Dermis microvascular lymphatic vessel endothelial cell (primary cell): ENCODE measurements at places on chromosomes 16 and 17. TPM values are rescaled to one million over a fixed set of nuclear protein-coding genes. Genes with fewer than 3 reads are reported as not detected.

- no peak for DNase-seq
Measured at GRCh38 chr16:83136924-83137323, 510.2 kb downstream of the CDH13 start.

- DNase-seq: no peak
Measured at GRCh38 chr17:73759734-73760438, 115.6 kb upstream of the SDK2 start.

- DNase-seq: no peak
Measured at GRCh38 chr17:36705283-36705795, 104.0 kb downstream of the MRM1 start.

DNA sequence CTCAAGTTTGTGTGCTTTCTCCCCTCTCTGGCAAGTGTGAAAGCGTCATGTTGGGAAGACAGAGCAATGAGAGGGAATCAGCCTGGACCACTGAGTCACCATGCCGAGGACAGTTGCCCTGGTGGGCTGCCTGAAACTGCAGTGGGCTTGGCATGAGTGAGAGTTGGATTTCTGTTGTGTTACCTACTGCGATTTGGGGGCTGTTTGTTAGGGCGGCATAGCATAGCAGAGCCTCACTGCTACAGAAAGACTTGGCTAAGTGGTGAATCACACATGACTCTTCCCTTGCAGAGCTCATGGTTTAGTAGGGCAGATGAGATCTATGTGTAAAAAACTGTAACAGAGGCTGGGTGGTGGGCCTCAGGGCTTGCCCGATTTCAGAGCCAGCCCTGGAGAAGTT lies 324.6 kb downstream of the C16orf95 start:
- no peak for DNase-seq

DNA sequence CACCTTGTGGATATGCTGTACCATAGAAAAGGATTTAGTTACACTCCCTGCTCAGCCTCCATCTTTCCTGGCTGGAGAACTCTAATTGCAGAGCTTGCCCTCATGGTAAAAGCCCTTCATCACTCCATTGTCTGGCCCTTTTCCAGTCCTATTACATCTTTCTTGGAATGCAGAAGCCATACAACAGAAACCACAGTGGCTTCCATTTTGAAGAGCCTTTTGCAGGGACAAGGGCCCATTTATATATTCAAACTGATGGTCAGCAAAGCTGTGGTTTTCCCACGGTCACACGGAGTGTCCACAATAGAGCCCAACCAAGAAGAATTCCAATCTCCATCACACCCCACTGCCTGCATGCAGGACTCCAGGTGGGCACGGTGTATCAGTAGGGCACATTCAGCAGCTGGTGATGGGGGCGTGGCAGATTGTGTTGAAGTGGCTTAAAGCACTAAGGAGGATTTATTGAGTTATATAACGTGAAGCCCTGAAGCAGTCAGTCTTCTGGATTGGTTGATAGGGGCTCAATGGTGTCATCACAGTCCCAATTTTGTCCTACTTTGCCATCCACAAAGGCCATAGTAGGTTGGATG lies 20.3 kb downstream of the COPRS start:
- DNase-seq: no peak

DNA sequence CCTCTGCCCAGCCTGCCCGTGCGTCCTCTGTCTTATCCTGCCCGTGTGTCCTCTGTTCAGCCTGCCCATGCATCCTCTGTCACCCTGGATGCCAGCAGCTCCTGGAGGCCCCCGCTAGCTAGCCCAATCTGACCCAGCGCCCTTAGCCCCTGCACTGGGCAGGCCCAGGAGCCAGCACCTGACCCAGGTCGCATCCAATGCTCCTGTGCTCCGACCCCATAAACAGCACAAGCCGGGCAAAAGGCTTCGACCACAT lies 13.1 kb downstream of the CDH15 start:
- DNase-seq: no peak

DNA sequence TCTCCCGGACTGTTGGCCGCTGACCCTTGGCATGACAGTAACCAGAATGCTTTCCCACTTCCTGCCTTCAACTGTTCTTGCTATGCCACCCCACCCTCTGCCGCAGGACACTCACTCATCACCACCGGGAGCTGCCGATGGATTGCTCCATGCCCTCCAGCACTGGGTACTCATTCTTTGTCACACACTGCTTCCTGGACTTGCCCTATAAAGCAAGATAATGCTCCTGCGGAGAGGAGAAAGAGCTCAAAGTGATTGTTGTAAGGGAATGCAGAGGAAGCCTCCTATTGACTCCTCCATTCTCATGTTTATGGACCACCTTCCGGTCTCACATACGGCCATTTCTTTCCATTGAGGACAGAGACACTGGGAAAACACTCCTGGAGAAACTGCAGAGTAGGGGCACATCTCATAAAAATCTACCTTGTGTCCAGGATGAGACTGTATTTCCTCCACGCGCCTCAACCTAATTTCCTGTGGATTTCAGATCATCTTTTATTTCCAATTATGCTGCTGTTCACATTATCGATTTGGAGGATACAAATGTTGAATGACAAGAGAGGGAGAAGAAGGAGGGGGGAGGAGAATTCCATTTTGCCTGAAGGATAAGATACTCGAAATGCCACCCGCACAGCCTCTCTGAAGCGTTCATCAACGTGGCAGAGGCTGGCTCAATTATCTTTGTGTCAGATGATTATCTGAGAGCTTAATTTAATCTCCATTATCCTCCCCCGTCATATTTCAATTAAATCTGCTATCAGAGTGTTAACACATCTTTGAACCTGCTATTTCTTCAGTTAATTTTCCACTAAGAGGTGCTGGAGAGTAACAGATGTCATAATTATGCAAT lies 486.1 kb upstream of the SALL1 start:
- no peak for DNase-seq

DNA sequence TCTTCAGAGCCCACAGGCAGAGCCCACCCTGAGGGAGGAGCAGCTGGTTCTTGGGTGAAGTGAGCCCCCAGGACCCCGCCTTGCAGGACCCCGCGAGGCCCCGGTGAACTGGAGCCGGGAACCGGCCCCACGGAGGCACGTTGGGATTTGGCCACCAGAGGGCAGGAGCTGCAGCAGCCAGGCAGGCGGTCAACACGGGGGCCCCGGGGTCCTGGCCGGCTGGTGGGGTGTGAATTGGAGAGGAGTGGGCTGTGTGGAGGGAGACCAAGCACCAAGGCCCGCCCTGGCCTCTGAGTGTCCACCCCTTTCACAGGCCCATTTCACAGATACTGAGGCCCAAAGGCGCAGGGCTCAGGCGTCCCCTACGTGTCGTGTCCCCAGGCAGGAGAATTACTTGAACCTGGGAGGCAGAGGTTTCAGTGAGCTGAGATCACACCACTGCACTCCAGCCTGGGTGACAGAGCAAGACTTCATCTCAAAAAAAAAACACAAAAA lies 2.2 kb downstream of the DPEP1 start:
- no peak for DNase-seq

DNA sequence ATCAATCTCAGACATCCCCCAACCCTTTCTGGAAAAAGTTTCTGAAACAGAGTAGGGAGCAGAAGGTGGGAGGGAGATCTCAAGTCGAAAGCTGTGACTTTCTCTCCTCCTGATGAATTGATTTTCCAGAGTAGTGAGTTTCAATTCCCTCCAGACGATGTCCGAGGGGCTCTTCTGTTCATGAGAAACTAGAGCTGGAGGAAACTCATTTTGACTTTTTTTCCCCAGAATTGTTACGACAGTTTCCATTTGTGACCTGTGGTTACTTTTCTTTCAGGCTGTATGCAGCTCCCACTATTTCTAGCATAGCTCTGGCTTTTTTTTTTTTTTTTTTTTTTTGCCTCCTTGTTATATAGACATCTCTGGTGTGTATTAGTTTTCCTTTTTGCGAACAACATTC lies 422.1 kb upstream of the SALL1 start:
- no peak for DNase-seq

- no peak for DNase-seq
Measured at GRCh38 chr16:78666318-78666717, 566.9 kb downstream of the WWOX start.

DNA sequence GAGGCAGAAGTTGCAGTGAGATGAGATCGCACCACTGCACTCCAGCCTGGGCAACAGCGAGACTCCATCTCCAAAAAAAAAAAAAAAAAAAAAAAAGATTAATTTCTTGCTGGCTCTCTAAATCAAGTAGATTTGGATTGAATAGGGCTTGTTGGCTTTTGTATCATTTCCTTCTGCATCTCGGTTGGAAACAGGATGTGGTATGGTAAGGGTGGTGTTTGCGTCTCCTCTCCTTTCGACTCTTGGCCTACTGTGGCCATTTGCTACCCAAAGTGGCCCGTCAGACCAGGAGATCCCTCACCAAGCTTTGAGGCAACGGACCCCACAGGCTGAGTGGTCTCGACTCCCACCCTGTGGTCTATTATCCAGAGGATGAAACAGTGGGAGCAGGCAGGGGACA lies 168.0 kb upstream of the IRX3 start:
- no peak for DNase-seq

DNA sequence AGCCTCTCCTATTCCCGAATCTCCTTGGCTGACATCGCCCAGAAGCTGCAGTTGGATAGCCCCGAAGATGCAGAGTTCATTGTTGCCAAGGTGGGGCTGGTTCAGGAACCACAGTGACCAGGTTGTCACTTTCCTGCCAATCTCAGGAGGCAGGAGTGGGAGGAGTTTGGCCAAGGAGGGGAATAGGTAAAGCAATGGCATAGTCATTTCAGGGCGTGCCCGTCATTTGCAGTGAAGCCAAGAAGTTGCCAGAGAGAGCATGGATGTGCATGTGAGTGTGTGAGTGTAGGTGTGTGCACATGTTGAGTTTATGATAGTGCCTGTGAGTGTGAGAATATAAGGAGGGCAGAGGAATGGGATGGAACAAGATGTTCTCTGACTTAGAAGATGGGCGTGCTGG lies 14.8 kb downstream of the PSMD3 start:
- DNase-seq: no peak

- DNase-seq: no peak
Measured at GRCh38 chr16:54062361-54063278, 224.0 kb downstream of the IRX3 start.

GRCh38 chr17:80422981-80423380 lies 8.0 kb downstream of the ENDOV start:
- peak; percentile 19 for DNase-seq

DNA sequence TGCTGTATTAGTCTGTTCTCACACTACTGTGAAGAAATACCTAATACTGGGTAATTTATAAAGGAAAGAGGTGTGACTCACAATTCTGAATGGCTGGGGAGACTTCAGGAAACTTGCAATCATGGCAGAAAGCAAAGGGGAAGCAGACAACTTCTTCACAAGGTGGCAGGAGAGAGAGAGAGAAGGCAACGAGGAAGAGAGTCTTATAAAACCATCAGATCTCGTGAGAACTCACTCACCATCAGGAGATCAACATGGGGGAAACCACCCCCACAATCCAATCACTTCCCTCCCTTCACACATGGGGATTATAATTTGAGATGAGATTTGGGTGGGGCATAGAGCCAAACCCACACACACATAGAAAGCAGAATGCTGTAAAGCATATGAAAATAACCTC lies 896.2 kb downstream of the CDH11 start:
- no peak for DNase-seq

DNA sequence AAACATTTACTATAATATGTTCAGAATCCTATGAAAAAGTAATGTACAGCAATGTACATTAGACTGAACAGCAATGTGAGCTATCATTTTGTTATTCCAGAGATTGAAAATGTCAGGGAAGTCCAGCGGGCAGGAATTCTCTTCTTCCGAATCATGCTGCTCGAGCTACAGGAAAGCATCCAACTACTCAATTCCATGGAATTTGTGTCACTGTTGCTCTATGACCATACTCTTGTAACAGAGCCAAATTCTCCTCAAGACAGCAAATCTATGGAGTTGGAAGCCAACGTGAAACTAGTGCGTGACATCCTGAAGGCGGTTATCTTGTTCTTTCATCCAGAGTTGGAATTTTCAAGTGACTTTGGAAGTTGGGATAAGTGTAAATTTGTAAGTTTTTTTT lies 24.8 kb upstream of the NSRP1 start:
- DNase-seq: peak; percentile 17

GRCh38 chr16:89020925-89021595 lies 44.1 kb upstream of the CBFA2T3 start:
- DNase-seq: no peak

DNA sequence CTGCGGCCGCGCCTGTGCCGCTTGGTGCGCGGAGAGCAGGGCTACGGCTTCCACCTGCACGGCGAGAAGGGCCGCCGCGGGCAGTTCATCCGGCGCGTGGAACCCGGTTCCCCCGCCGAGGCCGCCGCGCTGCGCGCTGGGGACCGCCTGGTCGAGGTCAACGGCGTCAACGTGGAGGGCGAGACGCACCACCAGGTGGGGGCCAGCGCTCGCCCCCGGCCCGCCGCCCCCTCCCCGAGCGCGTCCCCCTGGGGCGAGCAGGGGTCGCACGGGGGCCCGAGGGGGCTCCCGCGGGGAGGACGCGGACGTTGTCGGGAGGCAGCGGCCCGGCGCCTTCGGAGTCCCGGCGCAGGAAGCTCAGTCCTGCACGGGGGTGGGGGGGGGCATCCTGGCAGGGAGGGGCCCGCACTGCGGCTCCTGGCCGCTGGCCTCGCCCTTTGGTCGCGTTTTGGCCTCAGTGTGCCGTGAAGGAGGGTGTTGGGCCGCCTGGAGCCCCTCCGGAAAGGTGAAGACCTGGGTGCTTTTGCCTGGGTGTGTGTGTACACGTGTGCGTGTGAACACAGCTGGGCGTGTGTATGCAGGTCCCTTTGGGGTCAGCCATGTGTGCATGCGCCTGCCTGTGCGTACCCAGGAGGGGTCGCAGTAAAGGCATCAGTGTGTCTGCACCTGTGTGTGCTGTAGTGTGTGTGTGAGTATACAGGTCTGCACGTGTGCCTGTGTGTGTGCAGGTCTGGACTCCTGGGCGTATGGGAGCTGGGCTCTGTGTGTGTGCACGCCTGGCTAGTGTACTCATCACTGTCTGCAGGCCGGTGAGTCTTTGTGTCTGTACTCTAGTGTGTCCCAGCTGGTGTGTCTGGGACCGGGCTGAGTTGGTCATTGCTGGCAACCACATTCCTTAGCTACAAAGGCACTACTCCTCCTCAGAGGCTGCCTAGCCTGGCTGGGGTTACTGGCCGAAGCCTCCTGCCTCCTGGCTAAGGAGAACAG lies 615 bp downstream of the NHERF2 start:
- DNase-seq: no peak

DDX5 gene
- 259 and 342 TPM in 2 replicates for total RNA-seq

BCO1 gene
- under 0.01 TPM in 1 of 2 replicates, not detected in the other for total RNA-seq

MYL11 gene
- total RNA-seq: 0.64 TPM in 1 of 2 replicates, not detected in the other

CDYL2 gene
- total RNA-seq: 19.8 and 30.8 TPM in 2 replicates

CA7 gene
- total RNA-seq: not detected in 2 replicates
